Skeletal muscle cell (primary cell): ENCODE measurements at places on chromosomes 1 and 21.
A peak's percentile ranks its signal among the peaks of the same experiment; 100 is the strongest.

- DNase-seq, result no peak
These were observed 57.0 kb downstream of the MDM4 start for GRCh38 chr1:204572923-204573922.

GRCh38 chr1:89425056-89425455 is 61.2 kb downstream of the GBP6 start:
- no peak for DNase-seq

DNA sequence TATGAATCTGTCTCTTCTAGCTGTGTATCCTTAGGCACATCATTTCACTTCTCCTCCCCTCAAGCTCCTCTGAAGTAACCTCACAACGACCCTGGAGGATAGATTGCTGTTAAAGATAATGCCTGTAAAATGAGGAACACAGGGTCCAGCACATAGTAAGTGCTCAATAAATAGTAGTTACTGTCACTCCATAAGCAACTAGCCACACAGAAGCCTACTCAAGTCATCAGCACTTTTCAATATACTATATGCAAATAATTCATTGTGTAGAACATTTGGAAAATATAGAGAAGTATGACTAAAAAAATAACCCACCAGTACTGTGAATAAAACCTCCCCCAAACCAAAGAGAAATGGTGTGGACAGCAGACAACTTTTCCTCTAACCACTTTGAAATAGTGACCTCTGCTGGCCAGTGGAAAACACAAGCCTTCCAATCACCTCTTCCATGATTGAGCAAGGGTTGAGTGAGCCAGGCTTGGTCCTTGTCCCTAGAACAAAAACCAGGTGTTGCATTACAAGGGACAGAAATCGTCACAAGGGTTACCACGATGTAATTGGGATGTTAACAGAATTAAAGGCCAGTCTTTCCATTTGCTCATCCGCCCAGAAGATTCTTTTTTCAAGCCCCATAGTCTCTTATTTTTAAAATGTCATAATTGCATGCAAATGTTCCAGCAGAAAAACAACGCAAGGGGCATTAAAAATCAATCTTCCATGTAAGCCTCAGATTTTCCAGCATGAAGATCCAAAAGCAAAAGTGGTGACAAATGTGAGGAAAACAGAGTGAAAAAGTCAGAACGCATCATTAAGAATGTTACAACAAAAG is 15.7 kb upstream of the GLIS1 start:
- DNase-seq, result peak; percentile 31

DNA sequence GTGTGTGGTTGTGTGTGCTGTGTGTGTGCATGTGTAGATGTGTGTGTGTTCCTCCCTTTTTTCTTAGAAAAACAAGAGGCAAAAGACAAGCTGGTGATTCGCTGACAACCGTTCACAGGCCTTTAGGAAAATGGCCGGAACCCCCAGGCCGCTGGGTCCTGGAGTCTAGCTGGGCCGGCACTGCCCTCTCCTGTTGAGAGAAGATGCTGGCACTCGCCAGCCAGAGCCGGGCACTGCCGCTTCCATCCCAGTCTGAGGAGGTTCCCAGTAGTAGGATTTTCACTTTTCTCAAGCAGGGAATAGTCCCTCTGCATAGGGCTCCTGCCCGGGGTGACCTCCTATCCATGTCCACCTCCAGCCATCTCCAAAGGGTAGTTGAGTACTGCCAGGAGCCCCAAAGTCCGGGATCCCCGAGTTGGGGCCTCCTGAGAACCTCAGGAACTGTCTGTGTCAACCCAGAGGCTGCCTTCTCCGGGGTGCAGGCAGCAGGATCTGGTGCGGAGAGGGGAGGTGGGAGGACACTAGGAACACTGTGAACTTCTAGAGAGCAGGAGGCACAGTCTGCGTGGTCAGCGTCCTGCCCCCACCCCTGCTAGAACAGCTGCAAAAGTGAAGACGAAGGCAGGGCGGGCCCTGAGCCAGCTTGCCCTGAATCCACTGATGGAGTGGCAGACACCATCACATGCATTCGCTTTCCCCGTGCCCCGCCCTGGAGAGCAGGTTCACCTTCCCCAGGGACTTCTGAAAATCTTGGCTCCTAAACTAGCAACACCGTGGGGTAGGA is 44.1 kb upstream of the ARHGEF16 start:
- DNase-seq, result peak; percentile 16

DNA sequence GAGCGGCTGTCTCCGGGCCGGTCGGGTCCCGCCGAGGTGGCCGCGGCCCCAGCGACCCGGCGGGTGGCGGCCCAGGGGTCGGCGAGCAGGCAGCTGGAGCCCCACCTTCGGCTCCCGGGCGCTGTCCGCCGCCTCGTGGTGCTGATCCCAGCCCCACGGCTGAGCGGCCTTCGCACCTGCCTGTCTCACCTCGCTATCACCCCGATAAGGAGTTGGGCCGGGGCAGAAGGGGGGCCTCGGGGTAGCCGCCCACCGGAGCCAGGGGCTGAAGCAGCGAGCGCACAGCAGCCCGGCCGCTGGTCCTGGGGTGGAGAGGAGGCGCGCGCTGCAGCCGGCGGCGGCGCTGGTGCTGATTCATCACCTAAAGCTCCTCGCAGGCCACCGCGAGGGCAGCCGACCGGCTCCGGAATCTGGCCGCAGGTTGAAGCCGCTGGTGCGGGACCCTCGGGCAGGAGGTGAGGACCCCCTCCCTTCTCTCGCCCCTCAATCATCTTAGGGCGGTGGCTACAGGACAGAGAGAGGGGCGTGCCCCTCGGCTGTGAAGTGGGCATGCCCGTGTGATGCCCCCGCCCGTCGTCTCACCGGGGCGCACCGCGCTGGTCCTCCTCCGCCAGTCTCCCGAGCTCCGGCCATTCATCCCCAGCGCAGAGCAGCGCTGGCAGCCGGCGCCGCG is 575 bp downstream of the TRIM67 start:
- no peak for DNase-seq

DNA sequence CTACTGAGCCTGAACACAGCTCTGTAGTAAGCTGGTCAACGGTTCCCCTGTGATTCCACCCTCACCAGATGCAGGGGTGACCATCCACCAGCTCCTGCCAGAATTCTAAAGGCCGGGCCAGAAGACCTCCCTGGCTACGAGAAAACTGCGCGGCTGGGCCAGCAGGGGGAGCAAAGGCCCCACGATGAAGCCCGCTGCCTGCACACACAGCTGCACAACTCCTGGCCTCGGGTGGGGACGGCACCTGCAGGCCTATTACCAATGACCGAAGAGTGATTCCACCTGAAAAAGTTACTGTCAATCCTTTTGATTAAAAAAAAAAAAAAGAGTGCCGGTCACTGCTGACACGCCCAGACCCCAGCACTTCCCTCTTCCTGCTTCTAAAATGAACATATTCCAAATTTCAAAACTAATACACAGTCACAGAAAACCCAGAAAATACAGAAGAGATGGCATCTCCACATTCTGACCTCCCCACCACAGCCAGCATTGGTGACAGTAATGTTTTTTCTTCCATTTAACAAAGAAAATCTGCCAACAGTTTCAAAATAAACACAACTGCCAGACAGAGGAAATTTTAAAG is 49.8 kb upstream of the RIPK4 start:
- DNase-seq, result peak; percentile 5

- DNase-seq, result no peak
These were observed 25.3 kb upstream of the SYT6 start for GRCh38 chr1:114178936-114179335.

GRCh38 chr1:205662135-205662738 is 18.1 kb downstream of the SLC45A3 start:
- no peak for DNase-seq

DNA sequence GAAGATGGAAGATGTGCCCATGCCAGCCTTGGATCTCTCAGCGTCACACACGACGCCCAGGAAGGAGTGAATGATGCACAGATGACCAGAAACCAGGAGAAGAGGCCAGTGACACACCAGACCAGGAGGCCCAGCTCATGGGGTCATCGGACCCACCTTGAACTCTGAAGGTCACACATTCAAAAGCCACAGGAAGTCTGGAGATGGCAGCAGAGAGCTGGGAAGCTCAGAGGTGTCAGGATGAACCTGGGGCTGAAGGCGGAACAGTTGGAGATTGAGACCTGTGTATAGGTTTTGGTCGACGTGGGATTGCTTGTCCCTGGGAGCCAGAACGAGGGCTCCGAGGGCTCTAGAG is 43.6 kb downstream of the SLC19A1 start:
- DNase-seq, result no peak
